ENCODE measurements at places on chromosomes 12 and 14.

- no peak for DNase-seq
Measured at GRCh38 chr14:50212726-50213125, 18.7 kb downstream of the SOS2 start.

DNA sequence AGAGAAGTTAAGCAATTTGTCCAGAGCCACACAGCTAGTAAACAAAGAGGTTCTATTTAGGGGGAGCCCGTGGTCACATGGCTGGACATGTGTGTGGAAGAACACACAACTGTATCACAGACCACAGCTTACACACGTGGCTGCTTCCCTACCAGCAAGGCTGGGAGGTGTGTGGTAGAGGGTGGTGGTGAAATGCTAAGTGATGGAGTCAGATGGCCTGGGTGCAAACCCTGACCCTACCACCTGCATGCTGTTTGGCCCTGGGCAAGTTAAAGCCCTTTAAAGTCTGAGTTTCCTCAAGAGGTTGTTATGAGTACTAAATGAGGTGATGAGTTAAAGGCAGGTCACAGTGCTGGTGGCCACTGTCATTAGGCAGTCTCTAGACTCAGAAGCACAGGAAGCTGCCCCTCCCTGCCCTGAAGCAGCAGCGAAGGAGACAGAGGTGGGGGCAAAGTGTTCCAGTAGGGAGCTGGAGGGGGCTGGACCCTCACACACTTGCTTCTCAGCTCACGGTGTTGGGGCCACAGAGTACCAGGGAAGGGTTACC is 64.2 kb downstream of the ERH start:
- no peak for DNase-seq

GRCh38 chr12:41140117-41140516 is 48.0 kb upstream of the PDZRN4 start:
- DNase-seq = no peak

GRCh38 chr12:68440068-68440581 is 108.0 kb upstream of the MDM1 start:
- no peak for DNase-seq

DNA sequence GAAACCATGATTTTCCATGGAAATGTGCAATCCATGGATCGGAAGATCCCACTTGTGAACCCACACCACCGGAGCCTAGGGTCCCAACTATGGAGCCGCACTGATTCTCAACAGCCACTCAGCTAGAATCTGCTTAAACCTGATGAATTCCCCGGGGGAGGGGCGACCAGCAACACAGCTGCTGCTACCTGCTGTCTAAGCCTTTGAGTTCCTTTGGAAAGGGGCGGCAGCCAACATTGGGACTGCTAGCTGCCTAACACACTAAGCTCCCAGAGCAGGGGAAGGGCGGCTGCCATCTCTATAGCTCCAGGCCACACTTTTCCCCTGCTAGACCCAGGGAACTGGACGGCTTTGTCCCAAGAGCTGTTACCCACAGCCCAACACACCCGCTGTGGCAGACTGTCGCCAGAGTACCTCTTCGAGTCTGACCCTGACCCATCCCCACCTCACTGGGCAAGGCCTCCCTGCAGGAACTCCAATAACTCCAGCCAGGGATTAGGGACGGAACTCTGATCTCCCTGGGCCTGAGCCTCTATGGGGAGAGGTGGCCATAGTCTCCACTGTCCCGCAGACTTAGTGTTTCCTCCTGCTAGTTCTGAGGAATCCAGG is 205.8 kb upstream of the SLC16A7 start:
- no peak for DNase-seq

GRCh38 chr12:123253641-123254459 is 17.8 kb downstream of the CDK2AP1 start:
- no peak for DNase-seq

DNA sequence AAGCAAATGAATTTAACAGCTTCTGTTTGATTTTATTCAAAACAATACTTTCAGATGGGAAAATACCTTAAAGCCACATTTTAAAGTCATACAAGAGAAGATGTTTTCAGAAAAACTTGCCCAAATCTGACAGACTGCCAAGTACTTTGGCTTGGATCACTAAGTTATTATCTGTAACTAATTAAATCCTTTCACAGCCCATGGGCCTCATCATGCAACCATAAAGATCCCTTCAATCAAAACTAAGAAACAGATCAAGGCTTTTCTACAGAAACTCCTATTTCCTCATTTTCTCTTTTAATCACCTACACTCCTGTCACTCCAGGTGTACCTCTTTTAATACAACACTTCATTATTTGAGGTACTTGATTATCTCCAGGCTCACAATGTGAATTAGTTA is 28.1 kb downstream of the BLTP3B start:
- no peak for DNase-seq

DNA sequence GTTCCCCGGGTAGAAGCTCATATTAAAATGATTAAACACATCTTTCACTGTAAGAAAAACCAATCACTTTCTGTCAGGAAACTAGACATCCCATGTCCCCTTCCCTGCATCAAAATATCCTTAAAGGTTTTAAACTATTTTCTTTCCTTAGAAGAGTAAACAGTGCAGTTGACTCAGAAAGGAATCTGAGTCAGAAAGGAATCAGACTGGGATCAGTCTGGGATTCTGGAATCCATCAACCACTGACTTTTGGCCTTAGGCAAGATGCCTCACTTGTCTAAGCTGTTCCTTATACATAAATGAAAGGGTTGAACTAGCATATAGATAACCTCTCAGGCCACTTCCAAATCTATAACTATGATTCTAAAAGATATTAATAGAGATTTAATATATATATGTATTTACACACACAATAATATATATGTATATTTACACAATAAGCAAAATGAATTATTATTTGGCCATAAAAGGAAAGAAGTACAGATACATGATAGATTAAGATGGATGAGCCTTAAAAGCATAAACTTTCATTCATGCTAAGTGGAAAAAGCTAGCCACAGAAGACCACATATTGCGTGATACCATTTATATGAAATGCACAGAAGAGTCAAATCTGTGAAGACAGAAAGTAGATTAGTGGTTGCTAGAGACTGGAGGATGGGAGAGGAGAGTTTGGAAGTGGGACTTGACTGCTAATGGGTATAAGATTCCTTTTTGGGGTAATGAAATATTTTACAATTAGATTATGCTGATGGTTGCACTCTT is 114.4 kb downstream of the SLC38A1 start:
- no peak for DNase-seq

GRCh38 chr14:99586054-99586760 is 17.8 kb downstream of the CCDC85C start:
- DNase-seq = no peak

DNA sequence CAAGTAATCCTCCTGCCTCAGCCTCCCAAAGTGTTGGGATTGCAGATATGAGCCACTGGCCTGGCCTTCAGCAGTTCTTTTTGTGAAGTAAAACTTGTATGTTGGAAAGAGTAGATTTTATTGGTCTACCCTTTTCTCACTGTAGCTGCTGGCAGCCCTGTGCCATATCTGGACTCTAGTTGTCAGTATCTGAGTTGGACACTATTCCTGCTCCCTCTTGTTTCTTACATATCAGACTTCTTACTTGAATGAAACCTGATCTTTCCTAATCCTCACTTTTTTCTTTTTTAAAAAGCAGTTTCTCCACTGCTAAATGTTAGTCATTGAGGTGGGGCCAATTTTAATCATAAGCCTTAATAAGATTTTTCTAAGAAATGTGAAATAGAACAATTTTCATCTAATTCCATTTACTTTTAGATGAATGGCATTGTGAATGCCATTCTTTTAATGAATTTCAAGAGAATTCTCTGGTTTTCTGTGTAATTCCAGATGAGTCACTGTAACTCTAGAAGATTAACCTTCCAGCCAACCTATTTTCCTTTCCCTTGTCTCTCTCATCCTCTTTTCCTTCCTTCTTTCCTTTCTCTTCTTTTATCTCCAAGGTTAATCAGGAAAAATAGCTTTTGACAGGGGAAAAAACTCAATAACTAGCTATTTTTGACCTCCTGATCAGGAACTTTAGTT is 88.7 kb downstream of the APAF1 start:
- no peak for DNase-seq

- no peak for DNase-seq
Measured at GRCh38 chr14:20746566-20746965, 879 bp downstream of the EDDM3A start.

- no peak for DNase-seq
Measured at GRCh38 chr14:29925101-29925722, 2.4 kb downstream of the PRKD1 start.

GRCh38 chr12:1702713-1703112 is 11.8 kb downstream of the ADIPOR2 start:
- DNase-seq = no peak

GRCh38 chr12:3603576-3603975 is 112.6 kb downstream of the PRMT8 start:
- no peak for DNase-seq

GRCh38 chr14:50977863-50978528 is 33.7 kb upstream of the PYGL start:
- DNase-seq = no peak

- no peak for DNase-seq
Measured at GRCh38 chr14:101620821-101621785, 59.8 kb downstream of the DIO3 start.

GRCh38 chr14:95238487-95239298 is 81.0 kb downstream of the CLMN start:
- DNase-seq = no peak

DNA sequence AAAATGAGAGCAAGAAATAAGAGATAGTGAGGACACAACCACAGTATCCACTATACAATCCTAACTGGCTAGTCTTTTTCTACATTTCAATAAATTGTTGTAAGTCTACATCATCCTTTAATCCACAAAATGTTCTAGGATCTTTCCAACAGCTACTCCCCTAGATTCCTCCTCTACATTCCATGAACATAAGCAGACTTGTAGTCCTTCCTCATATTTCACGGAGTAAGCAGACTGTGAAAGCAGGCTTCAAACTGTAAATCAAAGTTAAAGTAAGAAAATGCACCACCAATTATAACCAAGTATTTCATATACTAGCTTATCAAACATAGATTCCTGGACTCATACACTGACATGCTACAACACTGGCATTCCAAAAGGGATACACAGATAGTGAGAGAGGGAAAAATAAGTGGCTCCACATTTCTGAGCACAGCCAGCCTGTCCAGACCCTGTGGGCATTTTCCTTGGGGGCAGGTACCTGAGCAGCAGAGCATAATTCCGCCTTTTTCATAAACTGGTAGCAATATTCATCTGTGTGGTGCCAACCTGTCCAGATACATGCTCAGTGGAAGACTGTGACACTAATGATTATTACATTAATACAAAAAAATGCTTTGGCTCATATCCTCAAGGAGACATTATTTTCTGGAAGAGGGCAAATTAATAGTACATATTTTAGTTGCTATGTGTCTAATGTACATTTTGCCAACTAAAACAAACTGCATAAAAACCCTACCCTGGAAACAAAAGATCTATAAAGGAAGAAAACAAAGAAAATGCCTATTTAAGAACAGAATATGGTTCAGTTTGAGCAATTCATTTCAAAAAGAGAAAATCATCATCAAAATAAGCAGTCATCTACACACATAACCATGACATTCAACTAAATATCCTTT is 113.3 kb upstream of the FSCB start:
- DNase-seq = no peak

GRCh38 chr14:49972823-49973222 is 79.9 kb downstream of the ARF6 start:
- DNase-seq = no peak

DNA sequence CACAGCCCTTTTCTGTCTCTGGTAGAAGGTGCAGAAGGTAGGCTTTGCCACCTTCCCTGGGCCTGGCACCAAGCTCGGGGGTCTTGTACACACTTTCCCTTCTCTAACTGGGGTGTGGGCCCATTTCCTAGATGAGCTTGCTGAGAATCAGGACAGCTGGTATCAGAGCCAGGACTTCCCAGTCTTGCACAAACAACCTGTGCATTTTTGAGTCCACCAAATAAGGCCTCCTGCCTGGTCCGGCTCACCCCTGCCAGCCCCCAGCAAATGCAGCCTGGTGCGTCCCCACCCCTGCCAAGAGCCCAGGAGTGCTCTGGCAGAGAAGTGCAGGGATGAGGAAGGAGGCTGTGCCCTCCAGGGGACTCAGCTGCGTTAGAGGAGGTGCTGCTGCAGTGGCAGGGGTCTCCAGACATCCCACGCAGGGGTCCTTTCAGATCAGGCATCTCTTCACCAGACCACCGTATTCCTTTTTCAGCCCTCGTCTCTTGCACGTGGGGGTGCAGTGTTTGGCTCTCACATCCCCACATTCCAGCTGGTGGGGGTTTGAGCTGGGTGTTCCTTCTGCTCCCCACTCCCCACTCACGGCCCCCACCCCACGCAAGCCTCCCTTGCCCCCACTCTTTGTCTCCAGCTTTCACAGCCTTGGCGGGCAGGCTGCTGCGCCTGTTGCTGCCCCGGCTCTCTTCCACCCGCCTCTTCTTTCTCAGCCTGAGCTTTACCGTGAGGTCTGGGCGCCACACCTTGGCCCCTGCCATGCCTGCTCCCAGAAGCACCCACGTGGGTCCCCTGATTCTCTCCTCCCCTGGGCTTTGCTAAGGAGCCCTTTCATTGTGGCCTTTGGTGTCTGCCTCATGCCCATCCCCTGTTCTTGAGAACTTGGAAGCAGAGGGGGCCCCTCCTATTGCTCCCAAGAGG is 32.3 kb downstream of the MEG3 start:
- no peak for DNase-seq

- DNase-seq = no peak
Measured at GRCh38 chr14:71529848-71530247, 402.4 kb upstream of the RGS6 start.

- no peak for DNase-seq
Measured at GRCh38 chr12:54047160-54047963, 6.3 kb upstream of the HOXC4 start.

All from stimulated activated CD4-positive, alpha-beta T cell treated with anti-CD3 and anti-CD28 coated beads, Interleukin-15, amount 100 ng/mL, for 1 hour (primary cell).